ENCODE measurements at places on chromosomes 11 and 22.

DNA sequence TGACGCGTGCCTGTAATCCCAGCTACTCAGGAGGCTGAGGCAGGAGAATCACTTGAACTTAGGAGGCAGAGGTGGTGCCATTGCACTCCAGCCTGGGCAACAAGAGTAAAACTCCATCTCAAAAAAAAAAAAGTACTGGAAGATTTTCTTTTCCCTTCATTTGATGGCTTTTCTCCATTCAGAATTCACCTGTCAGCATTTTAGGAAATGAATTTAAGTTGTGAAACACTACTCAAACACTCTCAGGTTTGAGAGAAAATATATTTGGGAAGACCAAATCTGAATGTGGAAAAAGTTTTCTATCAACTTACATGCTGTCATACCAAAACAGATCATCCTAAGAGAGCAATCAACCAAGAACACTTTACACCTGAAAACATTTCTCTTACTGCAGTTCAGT lies 2.7 kb downstream of the EIF4ENIF1 start:
- no peak for DNase-seq

- DNase-seq = no peak
Observed at GRCh38 chr11:57313788-57314135, 11.0 kb downstream of the TNKS1BP1 start.

DNA sequence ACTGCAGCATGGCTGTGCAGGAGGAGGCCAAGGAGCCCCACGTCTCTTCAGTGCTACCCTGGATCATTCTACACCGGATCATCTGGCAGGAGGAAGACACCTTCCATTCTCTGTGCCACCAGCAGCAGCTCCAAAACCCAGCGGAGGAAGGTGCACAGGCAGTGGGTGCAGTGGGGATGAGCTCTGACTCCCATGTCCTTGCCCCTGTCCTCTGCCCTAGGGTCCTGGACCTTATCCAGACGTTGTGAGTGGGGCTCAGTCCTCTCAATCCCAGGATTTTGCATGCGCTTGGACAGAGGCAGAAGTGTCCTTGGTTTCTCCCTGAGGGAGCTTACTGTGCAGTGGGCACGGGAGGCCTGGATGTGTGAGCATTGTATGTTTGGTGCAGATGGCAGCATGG lies 61.3 kb downstream of the CABIN1 start:
- DNase-seq = no peak

DNA sequence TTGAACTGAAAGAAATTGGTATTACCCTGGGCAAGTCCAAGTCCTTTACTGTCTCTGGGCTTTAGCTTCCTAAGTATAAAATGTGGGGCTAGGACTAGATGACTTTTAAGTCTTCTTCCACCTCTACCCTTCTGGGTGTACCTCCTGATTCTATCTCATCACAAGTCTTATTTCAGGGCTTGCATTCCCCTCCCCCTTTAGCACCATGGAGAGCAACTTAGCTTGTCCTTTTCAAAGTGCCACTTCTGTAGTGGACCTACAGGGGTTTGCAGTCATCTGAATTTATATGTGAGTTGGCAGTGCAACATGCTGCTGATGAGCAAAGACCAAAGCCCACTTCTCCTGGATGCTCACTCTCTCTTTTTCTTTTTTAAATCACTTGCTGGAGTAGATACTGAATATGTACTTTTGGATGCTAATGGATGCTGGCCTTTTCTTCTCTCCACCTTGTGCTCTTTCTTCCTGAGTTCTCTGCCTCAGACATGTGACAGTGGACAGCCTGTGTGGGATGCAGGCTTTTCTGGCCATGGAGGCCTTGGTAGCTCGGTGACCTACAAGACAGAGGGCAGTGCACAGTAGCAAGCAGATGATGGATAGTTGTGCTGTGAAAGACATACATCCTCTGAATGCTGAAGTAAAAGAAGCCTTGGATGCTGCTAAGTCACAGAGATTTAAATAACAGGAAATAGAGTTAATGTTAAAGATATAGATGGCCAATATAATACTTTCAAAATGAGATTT lies 185.0 kb downstream of the NELL1 start:
- DNase-seq = no peak

DNA sequence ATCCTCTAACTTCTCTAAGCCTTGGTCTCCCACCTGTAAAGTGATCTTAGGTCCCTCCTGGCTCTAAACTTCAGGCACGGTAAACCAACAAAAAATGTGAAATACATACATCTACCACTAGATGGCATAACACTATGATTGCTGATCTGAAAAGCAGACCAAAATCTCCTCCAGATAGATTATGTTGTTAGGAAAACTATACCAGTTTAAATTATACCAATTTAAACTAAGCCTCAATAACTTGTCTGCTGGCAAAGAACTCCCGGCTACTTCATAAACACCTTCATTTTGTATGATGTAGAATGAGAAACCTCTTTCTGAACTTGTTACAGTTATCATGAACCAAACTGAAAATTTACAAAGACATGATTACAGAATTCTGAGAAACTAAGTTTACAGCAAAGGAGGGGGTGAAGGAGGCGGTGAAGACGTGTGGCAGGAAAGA lies 85.9 kb downstream of the SBF2 start:
- peak; percentile 61 for DNase-seq

GRCh38 chr11:66986178-66986545 lies 11.1 kb downstream of the C11orf86 start:
- no peak for DNase-seq

DNA sequence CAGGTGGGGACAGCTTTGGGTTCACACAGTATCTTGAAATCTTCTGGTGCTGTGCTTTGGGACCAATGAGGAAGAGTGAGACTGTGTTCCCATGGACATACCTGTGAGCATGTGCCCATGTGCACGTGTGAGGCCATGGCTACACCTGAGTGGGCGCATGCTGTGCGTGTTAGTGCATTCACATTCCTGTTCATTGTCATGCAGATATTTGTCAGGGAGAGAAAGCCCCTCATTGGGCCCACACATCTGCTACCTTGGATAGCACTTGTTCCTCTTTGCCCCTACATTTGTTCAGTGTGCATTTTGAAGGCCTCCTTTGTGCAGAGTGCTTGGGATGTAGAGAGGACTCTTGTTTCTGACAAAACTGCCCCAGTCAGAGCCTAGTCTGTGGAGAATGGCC lies 154.3 kb upstream of the E2F8 start:
- DNase-seq = no peak

DNA sequence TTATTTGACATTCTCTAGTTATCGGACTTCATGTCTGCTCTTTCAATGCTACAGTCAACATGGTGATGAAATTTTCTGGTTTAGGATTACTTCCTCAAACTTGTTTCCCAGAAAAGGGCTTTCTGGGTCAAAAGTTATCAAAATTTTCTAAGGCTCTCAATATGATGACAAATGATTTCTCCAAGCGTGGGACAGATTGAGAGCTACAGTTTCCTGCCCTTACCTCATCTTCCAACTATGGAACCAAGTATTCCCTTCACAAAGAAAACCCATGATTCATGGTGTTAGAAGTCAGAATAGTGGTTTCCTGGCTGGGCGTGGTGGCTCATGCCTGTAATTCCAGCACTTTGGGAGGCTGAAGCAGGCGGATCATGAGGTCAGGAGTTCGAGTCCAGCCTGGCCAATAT lies 17.8 kb downstream of the MYO18B start:
- DNase-seq = no peak

DNA sequence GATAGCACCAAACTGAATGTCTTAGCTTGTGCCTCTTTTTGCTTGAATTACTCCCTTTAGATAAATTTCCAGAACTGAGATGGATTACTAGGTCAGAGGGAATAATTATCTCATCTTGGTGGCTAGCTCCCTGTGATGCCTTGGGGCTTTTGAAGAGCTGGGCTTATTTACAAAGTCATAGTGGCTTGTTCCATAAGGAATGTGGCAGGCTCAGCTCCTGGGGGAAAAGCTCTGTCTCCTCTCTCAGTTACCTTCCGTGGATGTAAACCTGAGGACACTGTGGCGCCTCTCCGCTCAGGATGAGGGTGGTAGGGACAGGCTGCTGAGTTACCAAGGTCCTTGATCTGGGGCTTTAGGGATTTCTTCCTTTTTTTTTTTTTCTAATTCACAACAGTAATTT lies 121.7 kb downstream of the PARVA start:
- DNase-seq = no peak

DNA sequence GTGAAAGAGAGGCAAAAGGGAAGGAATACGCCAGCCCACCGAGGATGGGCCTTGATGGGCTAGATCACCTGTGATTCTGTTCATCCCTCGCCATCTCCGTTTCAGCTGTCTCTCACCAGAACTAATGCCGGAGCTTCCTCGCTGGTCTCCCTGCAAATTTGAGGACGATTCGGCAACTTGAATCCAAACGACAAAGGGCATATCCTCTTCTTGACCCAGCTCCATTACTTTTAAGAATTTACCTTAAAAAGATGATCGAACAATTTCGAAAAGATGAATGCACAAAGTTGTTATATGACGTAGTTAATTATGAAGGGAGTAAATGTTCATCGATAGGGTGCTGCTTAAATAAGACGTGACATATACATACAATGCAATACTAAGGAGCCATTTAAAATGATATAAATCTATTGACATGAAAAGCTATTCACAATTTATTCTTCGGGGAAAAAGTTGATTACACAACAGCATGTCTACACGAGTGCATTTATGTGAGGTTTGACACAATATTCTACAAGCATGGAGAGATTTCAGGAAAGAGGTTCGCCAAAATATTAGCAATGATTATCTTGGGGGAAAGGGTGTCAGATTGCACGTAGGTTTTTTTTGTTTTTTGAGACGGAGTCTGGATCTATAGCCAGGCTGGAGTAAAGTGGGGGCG lies 937 bp upstream of the FAM168A start:
- no peak for DNase-seq

DNA sequence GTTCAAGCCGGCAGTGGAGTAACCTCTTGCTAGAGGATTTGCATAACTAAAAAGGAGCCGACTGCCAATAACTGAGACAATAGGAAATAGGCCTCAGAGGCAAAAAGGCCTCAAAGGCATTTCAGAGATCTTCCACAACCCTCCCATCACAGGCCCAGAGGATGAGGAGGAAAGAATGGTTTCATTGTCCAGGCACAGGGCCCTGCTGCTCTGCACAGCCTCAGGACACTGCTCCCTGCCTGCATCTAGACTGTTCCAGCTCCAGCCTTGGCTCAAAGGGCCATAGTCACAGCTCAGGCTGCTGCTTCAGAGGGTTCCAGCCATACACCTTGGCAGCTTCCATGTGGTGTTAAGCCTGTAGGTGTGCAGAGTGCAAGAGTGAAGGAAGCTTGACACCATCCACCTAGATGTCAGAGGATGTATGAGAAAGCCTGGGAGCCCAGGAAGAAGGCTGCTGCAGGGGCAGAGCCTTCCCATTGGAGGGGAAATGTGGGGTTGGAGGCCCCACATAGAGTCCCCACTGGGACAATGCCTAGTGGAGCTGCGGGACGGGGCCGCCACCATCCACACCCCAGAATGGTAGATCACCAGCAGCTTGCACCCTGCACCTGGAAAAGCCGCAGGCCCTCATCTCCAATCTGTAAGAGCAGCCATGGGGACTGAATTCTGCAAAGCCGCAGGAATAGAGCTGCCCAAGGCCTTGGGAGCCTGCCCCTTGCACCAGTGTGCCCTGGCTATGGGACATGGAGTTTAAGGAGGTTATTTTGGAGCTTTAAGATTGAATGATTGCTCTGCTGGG lies 8.2 kb upstream of the LRP5 start:
- no peak for DNase-seq

DNA sequence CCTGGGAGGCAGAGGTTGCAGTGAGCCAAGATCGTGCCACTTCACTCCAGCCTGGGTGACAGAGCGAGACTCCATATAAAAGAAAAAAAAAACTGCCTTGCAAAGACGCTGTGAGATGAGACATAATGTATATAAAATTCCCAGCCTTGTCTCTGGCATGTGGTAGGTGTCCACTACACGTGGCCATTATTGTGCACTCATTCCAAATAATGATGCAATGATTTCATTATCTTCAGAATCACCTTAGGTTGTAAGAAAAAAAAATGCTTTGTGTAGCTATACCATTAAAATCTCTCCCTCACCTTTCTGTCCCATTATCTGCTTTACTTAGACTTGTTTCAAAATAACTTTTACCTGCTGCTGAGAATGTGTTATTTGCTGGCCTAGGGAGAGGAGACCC lies 41.6 kb downstream of the C11orf96 start:
- no peak for DNase-seq

DNA sequence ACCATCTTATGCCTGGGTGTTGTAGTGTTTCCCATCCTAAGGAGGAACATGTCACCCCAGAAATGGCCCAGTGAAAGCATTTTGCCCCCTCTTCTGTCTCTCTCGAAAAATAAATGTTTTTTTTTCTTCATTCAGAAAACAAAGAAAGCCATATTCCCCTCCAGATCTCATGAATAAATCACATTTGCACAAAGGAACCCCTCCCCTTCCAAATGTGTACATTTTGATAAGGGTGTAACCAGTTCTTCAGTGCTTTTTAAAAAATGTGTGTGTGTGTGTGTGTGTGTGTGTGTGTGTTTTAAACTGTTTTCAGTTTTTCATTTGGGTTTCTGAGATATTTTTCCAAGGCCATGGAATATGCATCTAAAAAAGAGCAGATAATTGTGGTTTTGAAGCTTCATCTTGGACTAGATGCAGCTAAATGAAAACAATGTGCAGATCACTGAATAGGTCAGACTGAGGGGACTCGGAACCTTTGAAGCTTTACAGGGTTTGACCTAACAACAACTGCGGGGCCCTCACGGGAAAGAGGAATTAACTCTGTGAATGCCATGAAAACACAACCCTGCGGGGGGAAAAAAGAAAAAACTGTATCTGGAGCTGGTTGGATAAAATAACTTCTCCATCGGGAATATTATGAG lies 76.4 kb downstream of the YAP1 start:
- no peak for DNase-seq

DNA sequence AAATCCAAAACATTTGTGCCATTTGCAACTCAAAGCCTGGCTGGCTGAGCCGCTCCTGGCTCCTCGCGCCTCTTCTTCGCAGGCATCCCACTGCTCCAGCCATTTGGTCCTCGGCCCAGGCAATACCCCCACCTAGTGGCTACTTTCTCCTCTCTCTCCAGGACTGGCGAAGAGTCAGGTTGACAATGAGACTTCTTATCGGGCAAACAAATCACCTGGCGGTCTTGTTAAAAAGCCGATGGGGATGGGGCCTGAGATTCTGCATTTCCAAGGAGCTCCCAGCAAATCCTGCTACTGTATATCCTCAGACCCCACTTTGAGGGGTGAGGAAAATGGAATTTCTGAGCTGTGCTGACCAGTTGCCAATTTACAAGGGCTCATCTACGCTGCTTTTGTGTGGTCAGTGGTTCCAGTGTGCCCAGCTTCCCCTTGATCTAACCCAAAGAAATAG lies 89.0 kb downstream of the ISX start:
- peak; percentile 4 for DNase-seq

GRCh38 chr22:27804470-27805297 lies 3.1 kb upstream of the MN1 start:
- DNase-seq = peak; percentile 57

GRCh38 chr11:8989453-8989852 lies 14.3 kb downstream of the NRIP3 start:
- no peak for DNase-seq

DNA sequence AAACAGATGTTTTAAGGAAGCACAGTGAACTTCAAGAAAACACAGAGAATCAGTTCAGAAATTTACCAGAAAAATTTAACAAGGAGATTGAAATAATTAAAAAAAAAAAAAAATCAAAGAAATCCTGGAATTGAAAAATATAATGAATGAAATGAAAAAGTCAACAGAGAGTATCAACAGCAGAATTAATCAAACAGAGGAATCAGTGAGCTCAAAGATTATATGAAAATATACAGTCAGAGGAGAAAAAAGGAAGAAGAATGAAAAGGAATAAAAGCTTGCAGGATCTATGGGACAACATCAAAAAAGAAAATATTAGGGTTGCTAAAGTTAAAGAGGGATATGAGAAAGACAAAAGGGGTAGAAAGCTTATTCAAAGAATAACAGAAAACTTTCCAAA lies 82.3 kb downstream of the XRRA1 start:
- DNase-seq = no peak

Data from CD4-positive, alpha-beta T cell treated with Interleukin-21 for 1 hour (primary cell).